ENCODE measurements at places on chromosomes 4 and X. TPM values are rescaled to one million over a fixed set of nuclear protein-coding genes. Genes with fewer than 3 reads are reported as not detected.

HSFX2 gene
- total RNA-seq: 1.2 TPM

DNA sequence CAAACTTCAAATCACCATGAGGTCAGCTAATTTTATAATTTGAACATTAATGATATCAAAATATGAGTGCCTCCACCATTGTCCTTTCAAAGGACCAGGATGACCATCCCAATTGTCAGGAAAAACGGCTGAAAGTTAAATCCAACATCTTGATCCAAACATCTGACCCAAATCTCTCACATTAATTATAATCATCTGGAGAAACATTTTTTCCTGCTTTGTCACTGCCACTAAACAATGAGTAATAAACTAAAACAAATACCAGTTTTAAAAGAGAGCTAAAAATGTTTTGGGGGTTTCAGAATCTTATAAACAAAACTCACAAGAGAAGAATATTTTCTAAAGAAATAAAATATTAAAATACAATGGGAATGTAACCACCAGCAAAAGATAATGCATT, 45.7 kb upstream of the NDST4 start:
- no peak for DNase-seq
- no peaks in the 10 kb centered on the region for H3K4me1 ChIP-seq

IL21 gene
- total RNA-seq: not detected

TMEM150C gene
- total RNA-seq: 16.8 TPM

- H3K27ac ChIP-seq: no peak overlapping the region
- no peaks in the 10 kb centered on the region for H3K4me1 ChIP-seq
- no peak for DNase-seq
- no peaks in the 10 kb centered on the region for H3K27me3 ChIP-seq
- H3K36me3 ChIP-seq: no peaks in the 10 kb centered on the region
- H3K4me3 ChIP-seq: no peak overlapping the region
These were observed 7.3 kb downstream of the XK start for GRCh38 chrX:37692918-37693317.

- H3K36me3 ChIP-seq: no peaks in the 10 kb centered on the region
- DNase-seq: no peak
- no peaks in the 10 kb centered on the region for H3K4me1 ChIP-seq
These were observed 106.5 kb upstream of the ANK2 start for GRCh38 chr4:112942997-112943396.

SORCS2 gene
- total RNA-seq: 7.3 TPM
